Epithelial cell of esophagus (primary cell): ENCODE measurements at places on chromosomes 1 and 21.

DNA sequence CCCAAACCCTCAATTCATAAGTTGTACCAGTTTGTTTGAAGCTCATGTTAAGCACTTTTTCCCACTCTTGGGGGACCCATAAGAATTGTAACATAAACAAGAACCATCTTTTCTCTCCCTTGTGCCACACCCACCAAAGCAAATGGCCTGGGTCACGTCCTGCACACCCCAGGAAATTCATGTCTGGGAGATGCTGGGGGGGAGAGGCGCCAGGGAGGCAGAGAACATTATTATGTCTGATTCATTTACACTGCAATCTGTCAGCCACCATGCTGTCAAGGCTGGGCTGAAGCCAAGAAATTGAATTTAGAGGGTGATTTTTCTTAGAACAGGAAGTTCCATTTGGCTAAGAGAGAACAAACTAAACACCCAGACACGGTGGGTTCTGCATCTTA is 37.2 kb upstream of the IPO9 start:
- peak; percentile 49 for DNase-seq

GRCh38 chr1:29655145-29655544 is 418.8 kb downstream of the PTPRU start:
- no peak for DNase-seq

DNA sequence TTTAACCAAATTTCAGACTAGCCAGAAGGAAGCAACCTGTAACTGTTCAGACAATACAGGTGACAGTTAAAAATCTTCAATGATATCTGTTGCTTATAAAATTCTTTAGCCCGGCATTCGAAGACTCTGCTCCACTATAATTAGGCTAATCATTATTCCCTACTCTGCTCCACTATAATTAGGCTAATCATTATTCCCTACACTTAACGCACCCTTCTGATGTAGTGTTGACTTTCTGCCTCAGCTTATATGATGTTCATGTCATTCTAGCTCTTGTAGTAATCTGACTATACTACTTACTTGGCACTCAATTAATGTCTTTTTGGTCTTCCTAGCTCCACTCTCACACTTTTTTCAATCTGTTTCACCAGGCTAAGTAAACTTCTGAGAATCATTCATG is 13.3 kb downstream of the TESK2 start:
- DNase-seq = no peak

- DNase-seq = no peak
Observed at GRCh38 chr1:241074507-241074906, 282.5 kb downstream of the RGS7 start.

GRCh38 chr1:198641501-198641900 is 2.7 kb downstream of the PTPRC start:
- DNase-seq = peak; percentile 59

DNA sequence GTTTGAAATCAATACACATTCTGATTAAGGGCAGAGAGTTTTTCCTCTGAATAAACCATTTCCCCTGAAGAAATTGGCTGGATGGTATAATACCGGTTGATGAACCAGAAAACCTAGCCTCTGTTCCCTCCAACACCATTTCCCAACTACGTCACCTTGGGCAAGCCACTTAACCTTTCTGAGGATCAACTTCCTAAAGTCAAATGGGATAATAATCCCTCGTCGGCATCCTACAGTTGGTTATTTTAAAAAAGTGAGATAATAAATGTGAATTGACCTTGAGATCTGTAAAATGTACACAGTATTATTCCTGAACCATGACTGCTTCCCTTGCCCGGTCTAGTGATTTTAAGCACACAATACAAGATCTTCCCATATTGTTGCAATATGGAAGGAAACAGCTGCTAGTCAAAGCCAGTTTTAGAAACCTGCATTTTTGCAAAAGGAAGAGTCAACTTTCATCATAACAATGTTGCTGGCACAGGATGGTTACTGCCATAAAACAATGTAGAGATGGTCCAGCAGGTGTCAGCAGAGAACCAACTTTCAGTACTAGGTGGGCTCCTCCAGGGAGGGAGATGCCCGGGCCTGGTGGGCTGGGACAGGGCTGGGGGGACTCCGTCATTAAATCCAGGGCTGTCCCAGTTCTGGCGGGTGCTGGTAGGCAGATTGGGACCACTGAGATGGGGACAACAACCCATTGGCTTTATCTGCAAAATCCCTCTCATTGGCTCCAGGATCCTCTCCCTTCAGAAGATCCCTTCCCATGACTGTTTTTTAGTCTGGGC is 5.2 kb upstream of the HLX start:
- DNase-seq = peak; percentile 28

- no peak for DNase-seq
Observed at GRCh38 chr1:182925661-182926060, 27.3 kb downstream of the SHCBP1L start.

- DNase-seq = peak; percentile 66
Observed at GRCh38 chr21:46307625-46308024, 16.0 kb downstream of the C21orf58 start.

DNA sequence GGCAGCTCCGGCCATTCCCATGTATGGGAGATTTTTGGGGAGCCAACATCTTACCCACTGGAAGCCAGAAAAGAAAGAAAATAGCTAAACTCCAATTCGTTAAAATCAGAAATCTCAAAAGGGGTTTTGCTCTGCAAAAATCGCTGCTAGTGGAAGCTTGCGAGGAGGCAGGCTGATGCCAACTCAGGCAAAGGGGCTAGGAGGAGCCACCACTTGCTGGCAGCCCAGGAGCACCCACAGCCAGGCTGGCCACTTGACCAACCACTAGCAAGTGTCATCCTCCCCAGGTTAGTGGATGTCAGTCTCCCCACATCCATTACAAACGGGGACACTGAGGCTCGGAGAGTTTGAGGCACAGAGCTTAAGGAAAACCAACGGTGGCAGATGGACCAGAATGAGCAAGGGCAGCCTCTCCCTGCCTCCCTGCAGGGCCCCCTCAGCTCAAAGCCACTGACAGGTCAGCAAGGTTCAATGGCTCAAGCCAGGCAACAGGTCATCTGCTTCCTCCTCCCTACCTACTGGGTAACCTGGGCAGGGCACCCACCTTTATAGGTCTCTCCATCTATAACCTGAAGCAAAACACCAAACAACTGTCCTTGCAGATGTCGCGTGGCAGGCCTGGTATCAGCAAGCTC is 10.8 kb downstream of the KCNN3 start:
- no peak for DNase-seq

DNA sequence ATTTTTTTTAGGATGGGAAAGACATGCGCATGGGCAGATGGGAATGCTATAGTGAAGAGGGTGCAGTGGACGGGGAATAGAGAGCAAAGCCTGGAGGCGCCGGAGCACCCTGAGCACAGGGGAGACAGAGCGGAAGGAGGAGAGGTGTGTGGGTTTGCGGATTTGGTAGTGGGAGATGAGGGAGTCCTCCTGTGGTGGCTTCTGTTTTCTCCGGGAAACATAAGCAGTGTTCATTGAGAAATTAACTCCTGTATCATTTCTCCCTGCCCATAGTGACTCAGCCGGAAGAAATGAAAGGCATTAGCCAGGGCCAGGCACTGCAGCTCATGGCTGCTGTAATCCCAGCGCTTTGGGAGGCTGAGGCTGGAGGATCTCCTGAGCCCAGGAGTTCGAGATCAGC is 4.7 kb upstream of the PTPRF start:
- peak; percentile 85 for DNase-seq

DNA sequence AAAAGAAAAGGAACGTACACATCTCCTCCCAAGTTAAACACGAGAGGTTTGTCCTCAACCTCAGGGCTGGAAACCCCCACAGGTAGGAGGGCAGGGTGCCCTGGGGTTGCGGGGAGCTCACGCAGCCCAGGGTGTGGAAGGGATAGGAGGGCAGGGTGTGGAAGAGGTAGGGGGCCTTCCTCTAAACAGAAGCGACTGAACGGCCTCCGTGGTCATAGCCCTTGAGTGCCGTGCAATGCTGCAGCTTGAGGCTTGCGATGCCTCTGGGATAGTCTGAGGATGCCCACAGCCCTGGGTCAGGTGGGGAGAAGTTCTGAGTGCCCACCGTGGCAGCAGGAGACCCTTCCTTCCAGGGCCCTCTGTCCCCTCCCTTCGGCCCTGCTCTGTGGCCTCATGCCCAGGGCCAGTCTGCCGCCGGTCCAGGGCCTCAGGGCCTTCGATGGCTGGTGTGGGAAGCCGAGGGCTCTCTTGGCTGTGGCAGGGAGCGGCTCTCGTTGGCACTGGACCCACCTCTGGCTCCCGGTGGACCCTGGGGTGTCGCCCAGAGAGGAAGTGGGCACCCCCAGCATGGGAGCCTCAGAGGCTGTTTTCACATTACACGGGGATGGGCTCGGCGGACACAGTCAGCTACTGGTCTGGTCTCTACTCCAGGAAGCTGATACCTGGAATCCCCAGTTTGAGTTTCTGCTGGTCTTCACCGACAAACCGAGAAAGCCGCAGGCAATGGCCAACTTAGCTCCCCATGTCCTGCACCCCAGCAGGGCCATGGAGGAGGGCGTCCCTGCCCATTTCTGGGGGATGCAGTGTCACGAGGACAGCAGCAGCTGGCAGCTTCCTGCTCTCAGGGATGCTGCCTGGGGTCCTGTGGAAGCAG is 6.4 kb upstream of the CDK11B start:
- DNase-seq = no peak
